ENCODE measurements at places on chromosomes 3 and 15. TPM values are rescaled to one million over a fixed set of nuclear protein-coding genes. Genes with fewer than 3 reads are reported as not detected.

Gene GOLGA8R
- 10.2 TPM for total RNA-seq

Gene MLH1
- total RNA-seq, result 54.6 TPM

Gene NR2E3
- total RNA-seq, result not detected

Gene RBP2
- total RNA-seq, result not detected

Gene FILIP1L
- total RNA-seq, result 5.0 TPM

Gene AP3B2
- not detected for total RNA-seq

Gene SERPINI2
- not detected for total RNA-seq

Gene RAD18
- total RNA-seq, result 34.5 TPM

Gene TIMP4
- not detected for total RNA-seq

Gene SNRPA1
- total RNA-seq, result 147 TPM

Gene CCNB2
- total RNA-seq, result 75.7 TPM

Gene SPINK8
- not detected for total RNA-seq

Gene TTLL13
- 0.34 TPM for total RNA-seq

Gene CERS3
- total RNA-seq, result 0.45 TPM

Gene SI
- not detected for total RNA-seq

Gene BBX
- 33.3 TPM for total RNA-seq

Gene DISP2
- 0.52 TPM for total RNA-seq

Gene HHATL
- not detected for total RNA-seq

Gene NPAP1
- not detected for total RNA-seq

Gene RBM5
- 185 TPM for total RNA-seq

Gene TEX55
- not detected for total RNA-seq

Gene FBXO40
- not detected for total RNA-seq

Gene GRIP2
- not detected for total RNA-seq

Gene CRABP1
- not detected for total RNA-seq

Gene ANKRD34C
- total RNA-seq, result not detected

Data from T-helper 2 cell treated with Interferon-gamma antibody and Interleukin-4, amounts not matched to agents 100 ng/mL and 5 ng/mL, for 36 hours (primary cell).